Activated CD4-positive, alpha-beta T cell treated with anti-CD3 and anti-CD28 coated beads for 4 hours (primary cell): ENCODE measurements at places on chromosomes 11 and 22.

GRCh38 chr11:62680825-62681240 is 2.0 kb upstream of the UBXN1 start:
- DNase-seq: peak; percentile 31

- DNase-seq: no peak
Measured at GRCh38 chr22:44068422-44069191, 44.5 kb downstream of the PARVB start.

DNA sequence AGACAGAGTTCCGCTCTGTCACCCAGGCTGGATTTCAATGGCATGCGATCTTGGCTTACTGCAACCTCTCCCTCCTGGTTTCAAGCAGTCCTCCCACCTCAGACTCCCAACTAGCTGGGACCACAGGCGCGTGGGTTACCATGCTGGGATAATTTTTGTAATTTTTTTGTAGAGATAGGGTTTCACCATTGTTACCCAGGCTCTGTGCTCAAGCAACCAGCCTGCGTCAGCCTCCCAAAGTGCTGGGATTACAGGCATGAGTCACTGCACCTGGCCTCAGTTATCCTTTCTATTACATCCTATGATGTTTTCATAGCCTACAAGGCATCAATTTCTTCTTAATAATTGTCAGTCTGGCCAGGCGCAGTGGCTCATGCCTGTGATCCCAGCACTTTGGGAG is 36.5 kb downstream of the LRRC74B start:
- DNase-seq: no peak

GRCh38 chr11:108797578-108798100 is 132.8 kb downstream of the DDX10 start:
- no peak for DNase-seq

DNA sequence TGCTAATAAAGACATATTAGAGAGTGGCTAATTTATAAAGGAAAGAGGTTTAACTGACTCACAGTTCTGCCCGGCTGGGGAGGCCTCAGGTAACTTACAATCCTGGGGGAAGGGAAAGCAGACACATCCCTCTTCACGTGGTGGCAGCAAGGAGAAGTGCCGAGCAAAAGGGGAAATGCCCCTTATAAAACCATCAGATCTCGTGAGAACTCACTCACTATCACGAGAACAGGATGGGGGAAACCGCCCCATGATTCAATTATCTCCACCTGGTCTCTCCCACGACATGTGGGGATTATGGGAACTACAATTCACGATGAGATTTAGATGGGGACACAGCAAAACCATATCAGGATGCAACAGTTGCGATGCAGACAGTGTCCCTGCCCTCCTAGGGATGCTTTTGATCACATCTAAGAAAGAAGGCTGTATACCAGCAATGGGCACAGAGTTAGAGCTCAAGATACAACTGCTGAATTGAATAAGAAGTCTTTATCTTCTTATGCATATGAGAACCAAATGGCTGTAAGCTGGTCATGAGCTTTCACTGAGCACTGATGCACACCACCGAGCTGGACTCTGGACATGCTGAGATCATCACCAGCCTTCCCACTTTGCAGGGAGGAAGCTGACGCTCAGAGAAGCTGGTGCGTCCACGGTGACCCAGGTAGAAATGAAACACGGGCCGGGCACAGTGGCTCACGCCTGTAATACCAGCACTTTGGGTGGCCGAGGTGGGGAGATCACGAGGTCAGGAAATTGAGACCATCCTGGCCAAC is 255.2 kb downstream of the MN1 start:
- DNase-seq: no peak

DNA sequence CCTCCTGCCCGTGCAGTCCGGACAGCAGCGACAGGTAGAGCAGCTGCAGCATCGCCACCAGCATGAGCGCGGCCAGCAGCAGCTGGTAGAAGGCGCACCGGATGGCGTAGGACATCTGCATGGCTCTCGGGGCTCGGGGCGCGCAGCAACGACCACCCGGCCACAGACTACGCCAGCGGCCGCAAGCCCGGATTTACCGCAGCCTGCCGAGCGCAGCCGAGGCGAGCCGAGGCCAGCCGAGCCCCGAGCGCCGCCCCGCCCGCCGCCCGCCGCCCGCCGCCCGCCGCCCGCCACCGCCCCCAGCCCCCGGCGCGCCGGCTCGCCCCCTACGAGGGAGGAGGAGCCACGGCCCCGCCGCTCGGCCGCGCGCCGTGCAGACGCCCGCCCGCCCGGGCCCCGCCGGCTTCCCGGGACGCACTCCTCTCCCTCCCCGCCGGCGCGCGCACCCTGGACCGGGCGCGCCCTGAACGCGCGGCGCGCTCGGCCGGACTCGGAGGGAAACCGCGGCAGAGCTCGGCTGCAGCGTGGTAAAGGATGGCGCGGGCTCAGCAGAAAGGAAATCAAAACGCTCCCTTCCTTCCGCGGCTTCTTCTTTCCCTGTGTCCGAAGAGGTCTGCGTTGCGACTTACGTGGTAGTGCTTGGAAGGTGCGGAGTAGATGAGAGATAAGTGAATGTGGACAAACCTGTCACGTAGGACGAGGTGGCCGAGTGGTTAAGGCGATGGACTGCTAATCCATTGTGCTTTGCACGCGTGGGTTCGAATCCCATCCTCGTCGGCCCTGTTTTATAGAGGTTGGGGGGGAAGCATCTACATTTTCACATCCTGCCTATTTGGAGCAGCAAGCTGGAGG is at the start of gene B4GAT1:
B4GAT1 (minus strand) TSS at position 205 of the 852 bp plus-strand sequence; CDS start at position 121, 84 bp downstream.
- DNase-seq: peak; percentile 75

GRCh38 chr11:114343020-114343419 is 46.8 kb downstream of the NNMT start:
- DNase-seq: no peak

DNA sequence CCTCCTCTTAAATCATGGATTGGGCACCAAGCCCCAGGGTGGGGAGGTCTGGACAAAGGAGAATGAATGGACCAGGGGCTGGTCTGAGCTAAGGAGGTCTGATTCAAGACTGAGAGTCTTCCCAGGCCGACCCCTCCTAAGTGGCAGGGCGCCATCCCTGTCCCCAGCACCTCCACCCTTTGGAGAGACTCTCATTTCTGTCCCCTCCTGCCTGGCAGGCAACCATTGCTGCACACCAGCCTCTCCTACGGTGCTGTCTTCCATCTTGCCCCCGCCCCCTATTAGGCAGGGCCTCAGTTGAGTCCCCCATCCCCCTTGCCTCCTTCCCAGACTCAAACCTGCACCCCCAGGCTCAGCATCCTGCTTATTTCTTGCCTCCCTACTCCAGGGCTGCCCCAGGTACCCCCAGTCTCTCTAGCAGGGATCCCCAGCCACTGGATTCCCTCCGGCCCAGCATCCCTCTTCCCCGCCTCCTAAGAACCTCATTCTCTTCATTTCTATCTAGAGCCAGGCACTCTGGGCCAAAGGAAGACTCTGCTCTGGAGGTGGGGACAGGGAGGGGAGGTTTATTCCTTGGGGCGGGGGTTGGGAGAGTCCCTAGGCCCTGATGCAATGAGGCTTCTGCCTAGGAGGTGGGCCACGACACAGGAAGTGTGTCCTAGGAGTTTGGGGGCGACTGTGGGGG is 1.7 kb upstream of the RCOR2 start:
- DNase-seq: no peak

- no peak for DNase-seq
Measured at GRCh38 chr11:5626196-5626595, 1.4 kb downstream of the TRIM34 start.

DNA sequence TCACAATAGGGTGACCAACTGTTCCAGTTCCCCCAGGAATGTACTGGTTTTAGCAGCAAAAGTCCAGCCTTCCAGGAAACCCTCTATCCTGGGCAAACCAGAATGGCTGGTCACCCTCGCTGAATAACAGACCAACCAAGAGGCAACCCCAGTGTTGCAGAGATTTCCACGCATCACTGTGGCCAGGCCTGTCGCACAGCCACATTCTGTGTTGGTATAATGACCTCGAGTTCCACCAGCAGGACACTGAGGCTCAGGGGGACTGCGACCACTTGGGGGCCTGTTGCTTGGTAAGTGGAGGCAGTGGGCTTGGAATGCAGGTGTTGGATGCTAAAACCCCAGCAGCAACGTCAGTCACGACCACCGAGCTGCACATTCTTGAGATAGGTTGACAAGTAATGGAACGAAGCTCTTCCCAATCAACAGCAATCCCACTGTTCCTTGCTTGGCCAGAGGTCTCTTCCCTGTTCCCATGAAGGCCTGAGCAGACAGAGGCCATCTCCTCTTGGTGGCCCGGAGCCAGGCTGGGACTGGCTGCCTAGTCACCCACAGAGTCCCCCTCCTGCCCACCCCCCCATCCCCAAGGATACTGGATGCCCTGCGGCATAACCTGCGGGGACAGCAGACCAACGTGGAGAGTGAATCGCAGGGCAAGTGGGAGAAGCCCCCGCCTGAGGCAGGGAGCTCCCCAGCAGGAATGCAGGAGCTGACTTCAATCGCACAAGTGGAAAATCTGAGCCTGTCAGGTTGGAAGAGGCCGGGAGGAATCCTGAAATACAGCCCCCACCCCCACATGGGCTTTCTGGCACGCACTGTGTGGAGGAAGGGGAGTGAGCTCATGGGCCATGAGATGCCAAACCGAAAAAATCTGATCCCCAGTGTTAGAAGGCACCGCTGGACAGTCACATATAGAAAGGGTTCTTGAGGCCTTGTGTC is 43.4 kb upstream of the MN1 start:
- no peak for DNase-seq

DNA sequence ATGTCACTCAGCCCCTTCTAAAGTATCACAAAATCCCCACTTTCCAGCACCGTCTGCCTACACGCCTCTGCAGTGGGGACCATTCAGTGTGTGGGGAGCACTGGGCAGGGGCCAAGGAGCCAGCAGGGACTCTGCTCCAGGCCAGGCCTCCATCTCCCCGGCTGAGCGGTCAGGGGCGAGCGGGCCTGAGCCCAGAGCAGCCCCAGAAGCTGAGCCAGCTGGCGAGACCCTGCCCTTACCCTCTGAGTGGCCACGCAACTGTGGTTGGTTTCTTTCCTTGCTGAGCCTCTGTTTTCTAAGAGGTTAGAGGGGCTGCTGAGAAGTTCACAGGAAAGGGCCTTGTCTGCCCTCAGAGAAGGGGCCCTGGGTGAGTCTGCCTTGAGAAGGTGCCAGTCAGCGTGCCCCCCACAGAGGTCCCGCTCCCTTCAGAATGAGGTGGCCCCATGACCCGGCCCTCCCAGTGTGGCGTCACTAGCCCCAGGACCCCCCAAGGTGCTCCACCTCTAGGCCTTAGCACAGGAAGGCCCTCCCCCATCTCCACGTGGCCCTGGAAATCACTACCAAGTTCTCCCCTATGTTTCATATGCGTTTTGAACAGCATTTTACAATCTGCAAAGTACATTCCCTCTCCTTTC is 46.9 kb downstream of the WNT11 start:
- DNase-seq: no peak

- no peak for DNase-seq
Measured at GRCh38 chr11:130177782-130178181, 18.2 kb downstream of the ST14 start.

DNA sequence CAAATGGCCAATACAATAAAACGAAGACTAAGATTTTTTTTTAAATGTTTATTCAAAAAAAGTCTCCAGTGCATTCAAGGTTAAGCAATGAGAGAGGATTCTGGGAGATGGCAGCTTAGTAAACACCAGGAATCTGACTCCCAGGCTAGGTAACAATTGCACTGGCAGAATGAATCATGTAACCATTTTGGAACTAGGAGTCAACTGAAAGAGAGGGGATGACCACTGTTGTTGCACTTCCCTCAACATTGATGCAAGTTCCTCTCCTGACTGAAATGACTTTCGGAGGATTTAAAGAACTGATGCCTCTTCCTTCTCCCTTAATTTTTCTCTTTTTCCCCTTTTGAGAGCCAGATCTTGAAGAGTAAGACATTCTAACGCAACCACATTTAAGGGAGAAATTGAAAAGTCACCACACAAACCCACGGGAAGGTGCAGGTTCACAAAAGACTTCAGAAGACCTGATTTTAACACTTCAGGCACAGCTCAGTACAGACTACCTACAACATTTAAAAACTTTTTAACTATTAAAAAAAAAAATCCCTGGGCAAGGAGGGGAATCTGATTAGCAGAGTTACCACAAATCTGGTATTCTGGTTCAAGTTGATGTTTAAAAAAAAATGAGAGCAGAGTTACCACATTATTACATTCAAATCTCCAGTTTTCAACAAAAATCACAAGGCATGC is 56.8 kb downstream of the FCHSD2 start:
- no peak for DNase-seq

DNA sequence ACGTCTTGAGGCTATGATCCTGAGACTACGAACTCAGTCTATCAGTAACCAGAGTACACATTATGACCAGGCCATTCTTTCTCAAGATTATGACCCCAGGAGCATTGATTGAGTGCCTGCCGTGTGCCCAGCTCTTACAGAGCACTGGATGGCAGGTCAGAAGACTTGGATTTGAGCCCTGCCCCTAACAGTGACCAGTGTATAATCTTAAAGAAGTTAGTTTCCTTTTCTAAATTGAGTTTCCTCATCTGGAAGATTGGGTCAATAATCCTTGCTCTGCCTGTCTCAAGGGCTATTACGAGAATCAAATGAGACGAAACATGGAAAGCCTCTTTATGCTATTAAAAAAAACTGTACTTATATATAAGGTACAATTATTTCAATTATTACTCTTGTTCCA is 38.2 kb downstream of the SLCO2B1 start:
- no peak for DNase-seq

GRCh38 chr11:447923-448731 is 2.0 kb upstream of the PTDSS2 start:
- DNase-seq: peak; percentile 96

DNA sequence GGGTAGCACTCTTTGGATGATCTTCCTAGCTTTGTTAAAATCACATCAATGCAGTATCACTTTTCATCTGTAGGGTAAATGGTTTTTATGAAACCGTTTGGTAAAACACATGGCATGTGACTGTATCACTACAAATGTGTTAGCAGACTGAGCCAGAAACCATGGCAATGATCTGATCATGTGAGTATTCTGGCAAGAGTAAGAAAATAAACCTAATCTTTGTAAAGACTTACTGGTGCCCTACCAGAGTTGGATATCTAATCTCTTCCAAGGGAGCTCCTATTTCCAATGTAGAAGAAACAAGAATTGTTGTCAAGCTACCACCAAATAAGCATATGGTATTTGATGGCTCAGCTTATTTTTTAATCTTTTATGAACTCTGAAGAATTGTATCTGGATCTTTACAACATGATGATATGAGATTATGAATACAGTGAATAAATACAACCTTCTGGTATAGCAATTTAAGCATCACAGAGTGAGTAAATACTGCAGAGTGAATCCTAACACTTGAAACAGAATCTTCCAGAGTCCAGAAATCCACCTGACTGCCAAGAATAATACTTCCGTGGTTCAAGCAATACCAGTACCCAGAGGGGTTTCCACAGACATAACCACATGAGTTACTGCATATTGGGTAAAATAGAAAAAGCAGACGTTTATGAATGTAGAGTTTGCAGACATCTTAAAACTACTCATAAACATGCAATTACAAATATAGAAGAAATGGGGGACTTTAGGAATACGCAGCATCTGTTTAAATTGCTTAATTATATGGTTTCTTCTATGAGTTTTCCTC is 238.8 kb downstream of the TTC28 start:
- DNase-seq: no peak

GRCh38 chr11:117431436-117431835 is 103.8 kb downstream of the CEP164 start:
- no peak for DNase-seq

GRCh38 chr11:13352711-13353110 is 75.1 kb downstream of the BMAL1 start:
- DNase-seq: no peak
